ENCODE measurements at places on chromosomes 2 and 18.

- peak; percentile 50 for DNase-seq
Observed at GRCh38 chr2:234116010-234116409, 65.5 kb downstream of the SPP2 start.

GRCh38 chr2:56199492-56199891 is 15.7 kb downstream of the CCDC85A start:
- no peak for DNase-seq

DNA sequence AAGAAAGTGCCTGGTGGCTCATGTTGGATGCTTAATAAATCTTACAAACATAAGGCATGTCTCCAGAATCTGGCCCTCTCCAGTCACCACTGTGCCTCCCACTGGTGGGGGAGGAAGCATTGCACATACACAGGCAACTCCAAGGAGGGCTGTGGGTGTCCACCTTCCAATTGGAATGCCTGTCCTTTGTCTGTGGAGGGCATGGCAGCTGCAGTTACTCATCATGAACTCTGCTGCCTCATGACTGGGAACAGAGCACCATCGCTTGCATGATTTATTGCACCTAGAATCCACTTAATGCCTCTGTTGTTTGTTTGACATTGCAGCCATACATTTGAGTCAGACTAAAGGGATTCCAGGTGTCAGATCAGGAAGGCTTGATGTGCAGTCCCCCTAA is 278.9 kb downstream of the PRKCE start:
- DNase-seq, result no peak

DNA sequence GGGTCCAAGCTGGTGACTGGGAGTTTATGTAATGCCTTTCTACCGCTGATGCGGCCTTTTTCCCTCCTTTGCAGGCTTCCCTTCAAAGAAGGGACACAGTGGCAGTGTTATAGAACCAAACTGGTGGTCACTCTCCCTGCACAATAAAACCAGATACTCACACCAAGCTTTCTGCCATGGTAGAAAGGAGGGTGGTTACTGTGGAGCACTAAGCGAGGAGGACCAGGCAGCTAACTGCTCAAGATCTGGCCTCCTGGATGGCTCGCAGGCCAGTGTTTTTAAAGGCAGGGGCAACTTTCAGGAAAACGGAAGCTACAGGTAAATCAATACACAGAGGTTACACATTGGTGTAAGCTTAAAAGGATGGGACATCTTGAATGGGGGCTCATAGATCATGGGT is 89.4 kb downstream of the BIN1 start:
- DNase-seq, result no peak

DNA sequence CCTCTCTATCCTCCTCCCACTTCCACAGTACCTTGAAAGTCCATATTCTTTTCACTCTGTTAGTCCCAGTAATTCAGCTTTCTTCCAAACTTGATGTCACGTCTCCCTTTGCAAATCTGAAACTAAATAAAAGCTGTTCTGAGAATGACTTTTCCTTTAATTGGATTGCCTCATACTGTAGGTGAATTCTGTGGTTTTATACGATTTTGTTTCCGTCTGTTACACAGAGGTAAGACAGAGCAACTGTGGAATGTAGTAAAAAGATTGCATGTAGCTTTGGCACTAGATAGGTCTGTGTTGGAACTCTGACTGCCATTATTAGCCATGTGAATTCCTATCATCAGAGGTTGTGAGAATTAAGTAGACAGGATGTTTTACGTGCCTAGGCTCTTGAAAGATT is 25.9 kb downstream of the MALT1 start:
- no peak for DNase-seq

- DNase-seq, result no peak
Observed at GRCh38 chr18:79641722-79642497, 37.7 kb upstream of the CTDP1 start.

DNA sequence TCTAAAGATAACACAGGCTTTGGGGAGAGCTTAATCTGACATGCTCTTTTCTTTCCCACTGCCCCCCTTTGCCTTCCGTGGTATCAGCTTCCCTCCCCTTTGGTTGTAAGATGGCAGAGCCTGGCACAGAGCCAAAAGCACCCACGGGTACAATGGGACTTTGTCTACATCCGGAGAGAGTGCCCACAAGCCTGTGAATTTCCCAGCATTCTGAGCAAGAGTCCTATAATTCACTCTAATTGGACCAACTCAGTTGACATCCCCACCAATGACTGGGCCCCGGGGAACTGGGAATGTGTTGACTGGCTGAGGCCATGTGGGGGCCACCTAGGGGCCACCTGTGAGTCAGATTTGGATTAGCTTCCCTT is 20.1 kb upstream of the C2orf72 start:
- DNase-seq, result no peak

DNA sequence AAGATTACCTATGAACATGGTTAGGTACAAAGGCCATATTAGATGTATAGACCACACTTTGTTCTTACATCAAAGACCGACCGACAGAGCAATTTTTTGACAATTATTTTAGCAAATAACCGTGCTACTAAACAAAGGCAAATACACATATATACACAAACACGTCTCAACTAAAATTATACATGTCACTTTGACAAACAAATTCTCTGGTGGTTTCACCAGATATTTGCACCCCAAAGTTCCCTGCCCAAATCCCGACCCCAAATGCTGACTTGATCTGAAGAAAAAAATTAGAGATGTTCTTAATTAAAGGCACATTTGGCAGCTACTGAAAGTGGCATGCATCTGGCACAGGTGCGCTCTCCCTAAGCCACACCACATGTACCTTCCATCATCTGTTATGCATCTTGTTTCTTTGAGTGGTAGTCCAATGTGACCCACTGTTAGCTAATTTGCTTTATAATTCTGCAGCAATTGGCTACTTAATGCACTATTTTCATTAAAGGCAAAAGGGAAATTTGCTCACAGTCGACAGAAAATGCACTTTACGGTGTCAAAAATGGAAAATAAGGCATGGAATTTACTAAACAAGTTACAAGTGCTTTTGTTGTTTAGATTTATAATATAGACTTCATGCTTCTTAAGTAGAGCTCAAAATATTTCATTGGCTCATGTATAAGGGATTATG is 92.1 kb downstream of the ARHGEF33 start:
- DNase-seq, result no peak

- DNase-seq, result no peak
Observed at GRCh38 chr2:65798641-65799040, 366.2 kb upstream of the SPRED2 start.

- DNase-seq, result no peak
Observed at GRCh38 chr2:119608553-119608952, 64.3 kb downstream of the CFAP221 start.

GRCh38 chr18:8525692-8526091 is 83.5 kb upstream of the RAB12 start:
- DNase-seq, result peak; percentile 3

GRCh38 chr2:159077869-159078268 is 109.4 kb downstream of the TANC1 start:
- no peak for DNase-seq

DNA sequence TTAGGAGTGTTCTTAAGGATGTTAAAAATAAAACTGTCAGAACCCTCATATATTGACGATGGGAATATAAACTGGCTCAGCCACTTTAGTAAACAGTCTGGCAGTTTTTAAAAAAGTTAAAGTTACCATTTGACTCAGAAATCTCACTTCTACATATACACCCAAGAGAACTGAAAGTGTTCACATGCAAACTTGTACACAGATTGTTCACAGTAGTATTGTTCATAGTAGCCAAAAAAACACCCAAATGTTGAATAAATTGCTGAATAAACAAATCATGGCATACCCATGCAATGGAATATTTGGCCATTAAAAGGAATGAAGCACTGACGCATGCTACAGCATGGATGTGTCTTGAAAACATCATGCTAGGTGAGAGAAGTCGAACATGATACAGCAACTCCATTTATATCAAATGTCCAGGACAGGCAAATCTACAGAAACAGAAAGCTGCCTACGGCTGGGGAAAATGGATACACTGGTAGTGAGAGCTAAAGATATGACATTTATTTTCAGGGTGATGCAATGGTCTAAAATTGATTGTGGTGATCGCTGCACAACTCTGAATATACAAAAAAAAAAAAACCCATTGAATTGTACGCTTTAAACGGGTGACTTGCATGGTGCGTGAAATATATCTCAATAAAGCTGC is 10.1 kb downstream of the RPL31 start:
- no peak for DNase-seq

- no peak for DNase-seq
Observed at GRCh38 chr2:97957432-97958183, 38.1 kb downstream of the TMEM131 start.

DNA sequence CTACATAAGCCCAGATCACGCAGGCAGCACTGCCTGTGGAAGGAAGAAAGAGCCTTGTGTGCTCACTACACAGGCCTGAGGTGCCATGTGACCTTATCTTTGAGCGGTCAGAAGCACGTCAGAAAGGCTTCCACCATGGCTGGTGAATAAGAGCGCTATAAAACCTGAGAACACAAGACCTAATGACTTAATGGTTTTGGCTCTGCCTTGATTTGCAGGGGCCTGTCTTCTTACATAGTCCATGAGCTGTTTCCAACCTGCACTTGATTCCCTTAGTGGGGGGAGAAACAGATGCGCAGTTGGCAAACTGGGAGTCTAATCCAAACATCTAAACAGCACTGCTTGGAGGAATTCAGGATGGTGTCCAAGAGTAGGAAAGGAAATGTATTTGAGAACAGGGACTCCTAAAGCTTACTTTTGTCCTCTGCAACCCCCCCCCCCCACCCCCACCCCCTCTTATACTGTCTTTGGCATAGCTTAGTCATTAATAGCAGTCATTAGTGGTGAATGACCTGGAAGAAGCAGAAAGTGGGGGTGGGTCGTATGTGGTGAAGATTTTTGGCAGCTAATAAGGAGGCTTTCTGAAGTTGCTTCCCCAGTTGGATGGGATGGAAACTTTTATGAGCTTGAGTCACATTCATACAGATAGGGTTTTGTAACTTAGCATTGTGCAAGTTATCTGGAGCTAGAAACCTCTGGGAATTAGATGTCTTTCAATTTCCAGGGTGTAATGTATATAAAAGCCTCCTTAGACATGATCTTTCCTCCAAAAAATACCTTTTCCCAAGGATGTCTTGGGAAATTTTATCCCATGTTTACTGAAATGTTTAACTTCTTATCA is 454.1 kb downstream of the MEIS1 start:
- no peak for DNase-seq

DNA sequence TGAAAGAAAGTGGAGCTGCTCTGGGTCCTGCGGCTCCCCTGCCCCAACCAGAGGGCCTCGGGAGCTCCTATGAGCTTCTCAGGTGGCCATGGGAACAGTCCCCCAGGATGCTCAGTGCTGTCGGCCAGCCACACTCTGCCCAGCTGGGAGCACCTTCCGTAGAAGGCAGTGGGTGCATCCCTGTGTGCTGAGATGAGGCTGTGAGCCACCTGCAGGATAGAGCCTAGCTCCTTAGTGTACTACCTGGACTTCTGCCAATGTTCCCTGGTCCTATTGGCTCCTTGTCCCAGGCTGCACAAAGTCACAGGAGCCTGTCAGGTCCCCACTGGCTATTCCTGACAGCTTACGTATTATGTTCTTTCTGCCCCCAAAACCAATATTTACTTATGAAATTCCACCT is 16.1 kb downstream of the PRELID3A start:
- DNase-seq, result no peak

DNA sequence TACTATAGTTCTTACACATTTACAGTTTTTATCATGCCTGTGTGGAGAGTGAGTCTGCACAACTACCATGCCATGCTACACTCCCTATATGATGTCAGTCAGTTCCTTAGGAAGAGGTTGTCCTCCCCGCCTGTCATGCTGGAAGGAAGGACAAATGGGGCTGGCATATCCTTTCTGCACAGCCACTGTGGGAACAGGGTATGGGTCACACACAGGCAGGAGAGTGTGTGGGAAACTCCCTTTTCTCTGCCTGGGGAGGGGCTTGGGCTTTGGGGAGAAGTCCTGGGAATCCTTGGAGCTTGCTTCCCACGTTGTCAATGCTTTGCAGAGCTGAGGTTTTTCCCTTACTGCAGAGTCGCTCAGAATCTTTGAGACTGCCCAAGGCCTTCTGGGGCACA is 232.1 kb downstream of the PRKCE start:
- no peak for DNase-seq

GRCh38 chr2:120245520-120246332 is 6.9 kb upstream of the RALB start:
- DNase-seq, result no peak

- no peak for DNase-seq
Observed at GRCh38 chr2:37250869-37251740, 19.6 kb downstream of the NDUFAF7 start.

- no peak for DNase-seq
Observed at GRCh38 chr18:11791131-11791530, 60.1 kb upstream of the CHMP1B start.

DNA sequence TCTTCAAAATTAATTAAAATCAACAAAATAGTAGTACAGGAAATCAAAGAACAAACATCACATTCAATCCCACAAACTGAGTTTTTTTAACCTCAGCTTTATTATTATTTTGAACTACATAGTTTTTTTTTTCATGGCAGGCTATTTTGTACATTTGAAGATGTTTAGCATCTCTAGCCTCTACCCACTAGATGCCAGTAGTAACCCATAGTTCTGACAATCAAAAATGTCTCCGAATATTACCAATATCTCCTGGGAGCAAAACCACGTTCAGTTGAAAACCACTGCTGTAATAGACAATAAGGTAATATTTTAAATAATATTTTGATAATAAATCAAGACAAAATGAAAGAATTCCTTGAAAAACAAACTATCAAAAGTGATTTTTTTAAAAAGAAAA is 702.6 kb upstream of the LRRTM1 start:
- DNase-seq, result peak; percentile 2

- DNase-seq, result no peak
Observed at GRCh38 chr18:23945416-23946079, 69.0 kb upstream of the TTC39C start.

DNA sequence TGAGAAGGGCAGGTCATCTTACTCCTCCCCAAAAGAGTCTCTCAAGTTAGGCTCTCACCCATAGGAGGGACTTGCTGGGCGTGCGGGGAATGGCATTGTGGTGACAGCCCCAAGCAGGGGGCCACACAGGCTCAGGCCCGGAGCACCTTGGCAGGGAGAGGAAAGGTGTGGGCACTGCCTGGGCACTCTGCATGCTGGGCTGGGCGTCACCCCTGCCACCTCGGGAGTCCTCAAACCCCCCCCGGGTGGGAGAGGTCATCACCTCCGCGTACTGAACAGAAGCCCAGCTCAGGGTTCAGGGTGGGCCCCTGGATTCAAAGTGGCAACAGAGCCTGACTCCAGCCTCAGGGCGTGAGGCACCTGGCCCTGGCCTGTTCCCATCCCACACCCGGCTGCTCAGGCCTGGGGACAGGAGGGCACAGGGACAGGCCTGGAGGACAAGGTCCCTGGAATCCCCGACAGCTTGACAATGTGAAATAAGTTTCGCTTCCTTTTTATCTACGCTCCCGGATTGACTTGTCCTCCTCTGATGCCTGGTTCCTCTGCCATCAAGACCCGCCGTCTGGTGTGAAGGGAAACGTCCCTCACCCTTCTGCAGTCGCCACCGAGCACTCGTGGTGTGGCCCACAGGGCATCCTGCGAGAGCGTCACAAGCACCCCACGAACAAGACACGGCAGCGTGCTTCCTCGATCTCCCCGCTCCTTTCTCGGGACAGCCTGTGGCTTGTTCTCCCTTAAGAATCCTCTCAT is 97.8 kb downstream of the HDAC4 start:
- no peak for DNase-seq
